ENCODE measurements at places on chromosomes 4 and X.

DNA sequence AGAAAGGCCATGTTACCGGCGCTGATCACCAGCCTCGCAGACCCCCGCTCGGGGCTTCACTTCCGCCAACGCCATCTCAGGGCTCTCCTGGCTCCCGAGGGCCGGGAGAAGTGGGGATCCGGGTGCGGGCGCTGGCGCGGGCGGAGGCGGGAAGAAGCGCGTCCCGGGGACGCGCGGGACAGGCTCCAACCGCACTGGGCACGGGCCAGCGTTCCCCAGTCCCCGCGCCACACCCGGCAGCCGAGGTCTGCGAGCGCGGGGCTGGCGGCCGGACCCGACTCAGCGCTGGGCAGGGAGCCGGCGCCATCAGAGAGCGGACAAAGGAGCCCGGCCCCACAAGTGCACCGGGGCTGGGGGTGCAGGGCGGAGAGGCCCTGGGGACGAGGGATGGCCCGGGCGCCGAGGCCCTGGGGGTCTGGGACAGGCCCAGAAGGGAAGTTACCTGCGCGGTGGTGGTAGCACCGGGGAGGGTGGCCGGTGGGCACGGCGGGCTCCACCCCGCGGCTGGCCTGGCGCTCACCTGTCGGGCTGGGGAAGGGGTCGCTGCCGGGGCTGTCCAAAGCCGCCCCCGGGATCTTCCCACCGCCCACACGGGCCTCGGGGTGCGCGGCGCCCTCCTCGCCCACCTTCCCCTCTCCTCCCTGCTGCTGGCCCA is 449 bp downstream of the CTPS2 start:
- DNase-seq = no peak

DNA sequence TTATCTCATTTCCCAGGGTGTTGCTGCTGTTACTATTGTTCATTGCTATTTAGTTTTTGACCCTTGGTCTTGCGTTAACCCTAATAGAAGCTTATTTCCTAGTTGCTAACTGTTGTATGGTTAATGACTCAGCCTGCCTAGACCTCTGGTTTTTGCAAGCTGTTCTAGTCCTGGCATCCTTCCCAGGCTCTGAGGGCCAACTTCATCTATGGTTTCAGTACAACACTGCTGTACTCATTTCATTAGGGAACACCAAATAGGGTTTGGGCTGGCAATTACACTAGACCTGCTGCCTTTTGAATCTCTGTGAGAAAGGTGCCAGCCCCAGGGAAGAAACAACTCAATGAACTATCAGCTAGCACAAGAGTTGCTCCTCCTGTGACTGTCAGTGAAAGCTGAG is 59.6 kb downstream of the DCX start:
- DNase-seq = no peak

DNA sequence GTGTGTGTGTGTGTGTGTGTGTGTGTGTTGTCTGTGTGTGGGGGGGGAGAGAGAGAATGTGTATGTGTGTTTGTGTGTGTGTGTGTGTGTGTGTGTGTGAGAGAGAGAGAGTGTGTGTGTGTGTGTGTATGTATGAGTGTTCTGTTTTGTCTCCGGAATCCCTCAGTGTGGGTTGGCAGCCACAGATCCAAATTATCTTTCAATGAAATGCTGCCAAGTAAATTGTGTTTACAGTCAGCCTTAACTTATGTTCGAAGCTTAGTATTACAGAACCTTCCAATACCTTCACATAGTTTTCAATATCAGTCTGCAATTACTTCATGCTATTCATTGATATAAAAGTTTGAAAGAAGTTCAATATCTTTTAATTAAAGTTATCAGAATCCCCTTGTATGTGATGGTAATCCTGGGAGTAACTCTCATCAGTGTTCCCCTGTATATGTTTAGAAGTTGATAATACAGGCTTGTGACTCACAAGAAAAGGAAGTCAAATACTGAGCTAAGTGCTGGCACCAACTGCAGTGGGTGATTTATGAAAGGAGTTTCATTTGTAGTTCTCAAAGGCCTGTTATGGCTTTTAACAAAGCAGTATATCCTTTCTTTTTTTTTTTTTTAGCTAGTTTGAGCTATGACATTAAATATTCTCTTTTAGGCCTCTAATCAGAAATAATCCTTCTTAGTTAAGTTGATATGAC is 51.6 kb upstream of the HTR2C start:
- no peak for DNase-seq

DNA sequence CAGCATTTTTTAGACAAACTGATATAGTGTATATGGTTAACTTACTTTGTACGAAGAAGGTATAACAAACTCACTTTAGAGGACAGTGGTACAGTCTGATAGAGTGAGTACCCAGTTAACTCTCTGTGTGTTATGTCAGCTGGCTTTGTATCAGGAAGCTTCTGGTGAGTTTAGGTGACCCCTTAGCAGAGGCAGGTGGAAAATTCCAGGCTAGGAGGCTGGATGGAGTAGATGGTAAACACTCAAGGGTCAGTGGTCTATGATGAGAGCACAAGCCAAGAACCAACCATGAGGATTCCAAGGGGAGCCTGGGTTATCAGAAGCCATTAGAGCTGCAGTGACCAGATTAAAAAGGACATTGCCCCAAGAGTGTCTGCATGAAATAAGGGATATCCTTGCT is 227.3 kb upstream of the CENPE start:
- no peak for DNase-seq

- DNase-seq = no peak
Observed at GRCh38 chr4:22508376-22508775, 7.5 kb downstream of the ADGRA3 start.

- no peak for DNase-seq
Observed at GRCh38 chrX:10168226-10168625, 11.5 kb downstream of the CLCN4 start.

- DNase-seq = no peak
Observed at GRCh38 chr4:105679186-105679585, 29.3 kb downstream of the INTS12 start.

DNA sequence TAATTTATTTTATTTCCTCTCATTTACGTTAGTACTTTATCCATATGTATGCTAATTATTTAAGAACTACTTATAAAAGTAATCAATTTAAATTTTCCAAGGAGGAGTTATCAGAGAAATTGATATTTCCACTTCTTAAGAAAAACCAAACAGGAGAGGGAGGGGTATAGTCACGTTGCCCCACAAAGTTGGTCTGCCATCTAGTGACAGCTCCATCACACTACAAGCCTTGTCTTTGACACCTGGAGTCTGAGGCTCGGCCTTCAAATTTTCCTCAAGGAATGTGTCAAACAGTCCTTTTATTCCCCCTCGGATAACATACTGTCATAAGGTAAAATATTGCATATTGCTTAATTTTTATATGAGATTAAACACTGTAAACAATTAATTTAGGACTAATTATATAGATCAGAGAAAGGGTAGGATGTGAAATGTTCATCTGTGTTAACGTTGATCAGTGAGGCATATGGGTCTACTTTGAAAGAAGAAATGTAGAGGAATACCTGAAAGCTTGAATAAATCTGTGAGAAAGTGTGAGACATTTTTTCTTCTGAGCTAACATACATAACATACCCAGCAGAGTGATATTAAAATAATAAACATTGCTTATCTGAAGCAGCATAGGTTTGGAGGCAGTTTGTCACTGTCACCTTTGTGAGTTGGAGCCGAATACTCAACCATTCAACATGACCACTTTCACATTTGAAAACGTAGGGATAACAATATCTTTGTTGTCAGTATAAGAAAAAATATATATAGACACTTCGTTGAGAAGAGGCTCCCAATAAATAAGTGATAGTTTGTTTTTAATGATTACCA is 114.4 kb downstream of the GLRA3 start:
- no peak for DNase-seq

DNA sequence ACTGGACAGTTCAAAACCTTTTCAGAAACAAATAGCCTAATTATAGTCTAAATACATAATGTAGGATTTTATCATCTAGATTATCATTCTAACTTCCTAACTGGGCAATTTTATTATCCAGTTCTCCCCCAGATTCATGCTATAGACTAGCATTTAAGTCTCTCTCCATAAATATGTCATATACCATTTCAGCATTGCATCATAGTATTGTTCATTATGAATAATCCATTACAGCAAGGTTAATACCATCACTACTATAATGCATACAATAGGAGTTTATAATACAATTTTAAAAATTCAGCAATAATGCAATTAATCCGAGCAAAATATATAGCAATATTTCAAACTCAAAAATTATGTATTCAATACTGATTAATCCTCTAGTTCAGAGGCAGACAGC is 77.4 kb downstream of the PDGFC start:
- no peak for DNase-seq

GRCh38 chr4:105843941-105844340 is 51.3 kb upstream of the NPNT start:
- DNase-seq = no peak

DNA sequence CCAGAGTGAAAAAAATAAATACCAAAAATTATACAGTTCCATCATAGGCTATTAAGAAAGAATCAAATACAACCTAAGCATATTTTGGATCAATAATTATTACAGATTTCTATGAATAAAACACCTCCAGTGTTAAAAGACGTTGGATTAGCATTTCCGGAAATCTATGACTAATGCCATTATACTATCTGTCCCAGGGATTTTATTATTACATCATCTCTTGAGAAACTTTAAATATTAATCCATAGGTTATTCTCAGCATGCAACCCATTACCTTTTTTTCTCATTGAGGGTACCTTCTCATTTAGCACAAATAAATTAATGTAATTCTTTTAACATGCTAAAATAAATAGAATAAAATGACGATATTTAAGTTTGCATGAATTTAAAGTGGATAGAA is 44.6 kb downstream of the CXorf58 start:
- DNase-seq = no peak
